ENCODE measurements at places on chromosomes 5 and 9.

DNA sequence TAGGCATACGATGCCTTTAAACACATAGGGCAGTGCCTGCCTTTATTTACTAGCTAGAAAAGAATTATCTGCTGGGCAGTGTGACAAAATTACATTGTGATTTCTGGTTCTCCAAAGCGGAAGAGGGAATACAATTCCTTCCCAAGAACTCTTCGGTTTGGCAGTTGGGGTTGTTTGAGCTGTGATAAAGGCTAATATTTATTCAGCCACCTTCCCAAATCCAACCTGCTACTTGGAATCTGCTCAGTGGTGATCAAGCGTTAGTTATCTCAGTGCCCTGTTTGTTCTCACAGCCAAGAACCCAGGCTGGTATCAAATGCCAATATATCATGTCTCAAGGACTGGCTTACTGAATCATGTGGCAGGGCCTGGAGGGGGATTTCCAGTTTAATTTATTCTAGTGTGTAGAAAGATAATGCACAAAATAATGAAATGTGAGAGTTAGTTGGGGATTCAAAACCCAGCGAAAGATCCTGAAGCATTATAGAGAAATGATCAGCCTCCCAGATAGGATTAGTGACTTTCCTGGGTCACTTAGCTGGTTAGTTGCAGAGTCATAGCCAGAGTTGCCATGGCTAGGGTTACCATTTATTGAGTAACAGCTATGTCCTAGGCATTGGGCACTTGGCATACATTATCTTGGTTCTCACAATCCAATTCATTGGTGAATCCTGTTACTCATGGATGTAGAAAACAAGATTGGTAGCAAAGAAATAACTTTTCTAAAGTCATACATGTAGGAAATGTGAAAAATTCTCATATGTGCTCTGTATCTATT is 457.0 kb upstream of the KLF4 start:
- DNase-seq: no peak

DNA sequence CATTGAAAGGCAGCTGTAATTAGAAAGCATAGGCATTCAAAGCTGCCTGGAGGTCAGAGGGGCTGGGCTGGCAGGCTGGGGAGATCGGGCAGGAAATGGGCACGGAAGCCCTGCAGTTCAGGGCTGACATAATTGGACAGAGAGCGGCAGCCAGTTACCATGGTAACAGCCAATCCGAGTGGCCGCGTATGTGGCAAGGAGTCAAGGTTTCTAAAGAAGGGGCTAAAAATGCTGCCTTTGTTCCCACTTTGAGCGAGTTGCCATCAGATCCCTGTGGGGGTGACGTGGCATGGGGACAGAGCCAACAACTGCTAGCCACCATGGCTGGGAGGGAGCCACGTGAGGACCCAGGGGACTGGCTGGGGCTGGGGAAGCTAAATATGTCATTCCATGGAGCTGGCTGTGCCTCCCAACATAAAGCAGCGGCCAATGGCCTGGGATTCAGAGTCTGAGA is 44.7 kb upstream of the NDFIP1 start:
- peak; percentile 63 for DNase-seq

- no peak for DNase-seq
Observed at GRCh38 chr5:178483620-178484019, 106.6 kb downstream of the COL23A1 start.

DNA sequence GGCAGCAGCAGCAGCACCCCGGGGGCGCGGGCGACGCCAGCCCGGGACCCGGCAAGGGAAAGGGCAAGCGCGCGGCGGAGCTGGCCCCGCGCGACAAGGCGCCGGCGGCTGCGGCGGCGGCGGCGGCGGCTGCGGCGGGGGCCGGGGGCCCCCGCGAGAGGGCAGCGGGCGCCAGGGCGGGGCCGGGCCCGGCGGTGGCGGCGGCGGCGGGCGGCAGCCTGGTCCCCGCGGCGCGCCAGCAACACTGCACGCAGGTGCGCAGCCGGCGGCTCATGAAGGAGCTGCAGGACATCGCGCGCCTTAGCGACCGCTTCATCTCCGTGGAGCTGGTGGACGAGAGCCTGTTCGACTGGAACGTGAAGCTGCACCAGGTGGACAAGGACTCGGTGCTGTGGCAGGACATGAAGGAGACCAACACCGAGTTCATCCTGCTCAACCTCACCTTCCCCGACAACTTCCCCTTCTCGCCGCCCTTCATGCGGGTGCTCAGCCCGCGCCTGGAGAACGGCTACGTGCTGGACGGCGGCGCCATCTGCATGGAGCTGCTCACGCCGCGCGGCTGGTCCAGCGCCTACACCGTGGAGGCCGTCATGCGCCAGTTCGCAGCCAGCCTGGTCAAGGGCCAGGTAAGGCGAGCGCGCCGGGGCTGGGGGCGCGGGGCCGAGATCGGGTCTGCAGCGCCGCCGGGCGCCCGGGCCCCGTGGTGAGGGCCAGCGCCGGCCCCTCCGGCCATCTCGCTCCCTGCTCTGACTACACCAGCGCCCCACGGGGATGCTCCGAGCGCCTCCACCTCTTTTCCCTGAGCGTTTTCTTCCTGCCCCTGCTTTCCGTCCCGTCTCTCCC is at the start of gene UBE2QL1:
Gene UBE2QL1 (plus strand): TSS at position 238 of the 843 bp plus-strand sequence. CDS start 35 bp downstream, at position 273.
- peak; percentile 68 for DNase-seq

DNA sequence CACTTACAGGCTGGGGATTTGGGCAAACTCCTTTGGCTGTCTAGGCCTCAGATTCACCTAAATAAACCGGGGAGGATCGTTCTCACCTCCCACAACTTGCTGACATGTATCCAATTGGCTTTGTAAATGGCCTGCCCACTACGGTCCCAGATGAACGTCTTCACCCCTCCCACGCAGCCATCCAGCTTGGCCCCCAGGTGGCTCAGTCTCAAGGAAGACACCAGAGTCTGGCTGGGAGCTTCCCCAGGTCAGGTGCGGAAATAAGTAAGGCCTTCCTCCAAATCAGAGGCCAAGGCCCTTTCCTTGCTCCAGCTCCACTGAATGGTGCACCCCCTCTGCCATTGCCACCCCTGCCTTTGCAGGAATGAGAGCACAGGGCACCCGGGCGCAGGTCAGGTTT is 11.4 kb downstream of the CIZ1 start:
- DNase-seq: no peak

- no peak for DNase-seq
Observed at GRCh38 chr5:135353952-135354721, 44.9 kb downstream of the MACROH2A1 start.
